Spleen (tissue), 13 donors: ENCODE measurements at places on chromosomes 1 and 21. TPM values are rescaled to one million over a fixed set of nuclear protein-coding genes. Genes with fewer than 3 reads are reported as not detected.

The IL20 gene
- not detected for total RNA-seq

The PGBD5 gene
- total RNA-seq = 4.9 TPM

The TSACC gene
- total RNA-seq = not detected

The TENT5C gene
- total RNA-seq = 69.1 TPM

The SAMD11 gene
- total RNA-seq = 15.9 TPM

The KIF14 gene
- 1.6 TPM for total RNA-seq

The ITLN2 gene
- not detected for total RNA-seq

- DNase-seq = no peak
These were observed 166.4 kb downstream of the RUNX1 start for GRCh38 chr21:34882719-34883131.

GRCh38 chr1:226981838-226982237 is 41.7 kb downstream of the COQ8A start:
- DNase-seq = peak; percentile 66

- peak; percentile 66 for DNase-seq
These were observed 2.4 kb downstream of the TP73 start for GRCh38 chr1:3654549-3655281.

- no peak for DNase-seq
These were observed 3.6 kb downstream of the GPR157 start for GRCh38 chr1:9125325-9125724.

GRCh38 chr1:100834777-100835660 is 59.6 kb downstream of the EXTL2 start:
- no peak for DNase-seq

GRCh38 chr1:33147997-33148314 is 33.9 kb downstream of the TRIM62 start:
- no peak for DNase-seq

GRCh38 chr1:205676597-205676996 is 3.7 kb downstream of the SLC45A3 start:
- no peak for DNase-seq

- DNase-seq = peak; percentile 79
These were observed 13.9 kb downstream of the FAM151A start for GRCh38 chr1:54609301-54609921.

GRCh38 chr1:83818916-83819315 is 180.0 kb downstream of the TTLL7 start:
- no peak for DNase-seq
